Epithelial cell of esophagus (primary cell): ENCODE measurements at places on chromosomes 7 and 10.

GRCh38 chr7:108063520-108063933, 60.6 kb upstream of the LAMB1 start:
- peak; percentile 97 for DNase-seq

GRCh38 chr7:155587486-155587885, 41.1 kb upstream of the CNPY1 start:
- DNase-seq, result no peak

DNA sequence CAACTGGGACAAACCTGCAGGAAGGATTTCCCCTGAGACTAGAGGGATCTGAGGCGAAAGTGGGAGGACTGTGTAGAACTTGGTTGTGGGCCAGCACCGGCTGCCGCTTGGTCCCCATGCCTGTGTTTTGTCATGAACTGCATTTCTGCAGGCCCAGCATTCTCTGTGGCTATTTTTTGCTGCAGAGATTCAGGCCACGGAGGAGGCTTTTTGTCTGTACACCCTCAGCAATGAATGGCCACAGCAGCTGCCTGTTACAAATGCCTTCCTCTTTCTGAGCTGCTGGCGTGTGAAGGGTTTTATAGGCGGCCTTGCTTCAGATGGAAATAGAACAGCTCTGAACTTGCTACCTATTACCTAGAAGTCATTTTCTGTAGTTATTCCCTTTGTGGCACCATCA, 164.4 kb downstream of the SH2D4B start:
- DNase-seq, result no peak

DNA sequence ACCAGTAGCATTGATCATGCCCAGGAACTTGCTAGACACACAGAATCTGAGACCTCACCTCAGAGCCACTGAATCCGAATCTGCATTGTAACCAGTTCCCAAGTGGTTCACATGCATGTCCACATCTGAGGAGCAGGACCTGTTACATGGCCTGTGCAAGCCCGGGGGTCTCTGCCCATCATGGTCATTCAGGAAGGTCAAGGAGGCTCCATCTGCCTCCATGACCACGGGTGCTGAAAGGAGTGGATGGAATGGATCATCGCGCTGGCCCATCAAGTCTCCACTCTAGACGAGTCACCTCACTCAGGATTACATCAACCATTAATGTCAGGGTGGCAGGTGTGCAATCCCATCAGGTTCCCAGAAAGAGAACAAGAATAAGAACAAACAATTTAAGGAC, 85.8 kb upstream of the ADAM12 start:
- DNase-seq, result no peak

DNA sequence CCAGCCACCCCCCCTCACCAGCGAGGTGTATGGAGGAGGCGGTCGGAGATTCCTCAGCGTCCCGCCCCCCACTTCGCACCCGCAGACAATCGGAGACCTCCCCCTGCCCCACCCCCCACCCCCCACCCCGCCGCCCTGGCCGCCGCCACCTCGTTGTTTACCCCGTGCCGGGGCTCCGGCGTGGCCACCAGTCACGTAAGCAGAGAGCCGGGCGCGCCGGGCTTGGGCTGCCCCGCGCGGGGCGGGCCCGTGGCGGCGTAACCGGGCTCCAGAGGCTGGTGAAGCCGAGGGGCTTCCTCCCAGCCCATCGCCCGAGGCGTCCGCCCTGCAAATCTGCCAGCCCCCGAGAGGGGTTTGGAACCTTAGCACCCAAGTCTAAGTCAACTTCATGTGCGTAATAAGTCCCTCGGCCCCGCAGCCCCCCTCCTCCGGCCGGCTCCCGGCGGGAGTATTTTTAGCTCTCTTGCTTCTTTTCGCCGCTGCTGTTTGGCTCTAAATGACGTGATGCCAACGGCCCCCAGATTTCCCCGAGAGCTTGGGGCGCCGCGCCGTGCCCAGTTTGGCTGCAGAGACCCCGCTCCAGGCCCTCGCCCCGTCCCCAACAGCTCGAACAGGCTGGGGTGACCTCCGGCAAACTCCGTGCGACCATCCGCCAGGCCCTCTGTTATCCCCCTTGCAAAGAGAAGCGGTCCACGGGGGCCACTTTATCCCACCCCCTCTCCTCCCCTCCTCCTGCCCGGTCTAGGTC, 2.7 kb downstream of the MXI1 start:
- peak; percentile 56 for DNase-seq

- DNase-seq, result no peak
Observed at GRCh38 chr7:52382731-52383130, 652.7 kb upstream of the POM121L12 start.

DNA sequence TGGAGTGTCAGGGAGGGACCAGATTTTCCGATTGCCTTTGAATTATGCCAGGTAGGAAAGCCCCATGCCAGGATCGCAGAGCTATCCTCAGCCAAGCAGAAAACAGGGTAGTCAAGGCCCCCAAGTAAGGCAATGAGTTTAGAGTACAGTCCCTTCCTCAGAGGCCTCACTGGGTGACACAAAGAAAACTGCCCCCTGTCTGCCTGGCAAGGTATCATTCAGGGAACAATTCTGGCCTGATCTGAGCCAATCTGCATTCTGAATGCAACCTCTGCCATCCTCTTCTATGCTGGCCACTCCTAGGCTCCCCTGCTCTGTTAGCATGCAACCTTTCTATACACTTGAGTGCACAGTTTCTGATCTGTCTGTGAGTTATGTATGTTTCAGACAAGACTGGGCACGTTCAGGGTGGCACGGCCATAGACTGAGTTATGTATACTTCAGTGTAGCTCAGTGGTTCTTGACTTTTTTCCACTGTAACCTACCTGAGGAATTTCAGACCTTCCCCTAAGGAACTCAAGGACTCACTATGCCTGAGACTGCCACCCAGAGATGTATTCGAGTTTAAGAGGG, 336.8 kb downstream of the PLXNA4 start:
- DNase-seq, result peak; percentile 68

- DNase-seq, result no peak
Observed at GRCh38 chr7:22008087-22008486, 62.4 kb upstream of the CDCA7L start.

DNA sequence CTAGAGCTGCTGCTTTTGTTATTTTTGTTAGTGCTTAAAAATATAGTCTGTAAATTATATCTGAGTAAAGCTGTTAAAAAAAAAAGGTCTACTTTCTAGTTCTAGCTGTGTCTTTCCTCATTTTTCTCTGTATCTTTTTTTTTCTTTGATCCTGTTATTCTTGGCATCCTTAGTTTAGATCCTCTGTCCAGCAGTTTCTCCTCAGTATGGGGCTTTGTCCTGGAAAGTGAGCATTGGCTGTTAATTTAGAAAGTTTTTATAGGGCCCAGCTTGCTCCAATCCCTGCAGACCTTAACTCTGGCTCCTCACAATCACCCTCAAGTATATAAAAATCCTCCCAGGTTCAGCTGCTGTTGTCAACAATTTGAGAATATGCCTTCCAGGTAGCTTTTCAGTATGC, 23.5 kb downstream of the DDX50 start:
- DNase-seq, result no peak

DNA sequence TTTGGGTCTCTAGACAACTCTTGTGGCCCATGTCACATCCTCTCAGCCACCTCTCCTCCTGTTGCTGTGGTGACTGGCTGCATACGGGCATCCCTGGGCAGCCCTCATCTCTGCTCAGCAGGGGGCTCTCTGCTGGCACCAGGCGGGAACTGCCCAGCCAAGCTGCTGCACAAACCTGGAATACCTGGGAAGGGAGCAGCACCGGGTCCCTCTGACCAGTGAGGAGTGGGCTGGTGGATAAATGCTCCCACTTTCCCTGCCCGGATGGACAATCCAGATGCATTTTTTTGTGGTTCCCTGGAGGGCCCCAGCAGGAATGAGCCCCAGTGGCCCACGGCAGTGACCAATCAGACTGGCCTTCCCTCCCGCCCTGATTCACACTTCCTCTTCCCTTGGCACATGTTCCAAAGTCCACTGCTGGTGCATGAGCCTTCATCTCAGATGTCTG, 21.9 kb downstream of the GRID1 start:
- DNase-seq, result no peak

- no peak for DNase-seq
Observed at GRCh38 chr7:33720870-33721269, 184.5 kb upstream of the BMPER start.

- DNase-seq, result no peak
Observed at GRCh38 chr7:81685270-81685868, 84.5 kb downstream of the HGF start.
